Mucosa of gallbladder (tissue), 1 donor: ENCODE measurements at places on chromosomes 5 and 9. TPM values are rescaled to one million over a fixed set of nuclear protein-coding genes. Genes with fewer than 3 reads are reported as not detected.

- no peak for DNase-seq
Measured at GRCh38 chr5:169116961-169117461, 183.9 kb downstream of the SLIT3 start.

- no peak for DNase-seq
Measured at GRCh38 chr5:125408448-125409233, 662.2 kb upstream of the ZNF608 start.

- no peak for DNase-seq
Measured at GRCh38 chr5:27038476-27038875, at the start of gene CDH9. Gene CDH9 (minus strand): TSS chr5:27038586. CDS start chr5:26988333, 50,253 bp downstream.

ORM2 gene
- total RNA-seq: 2.8 TPM

CDH12 gene
- 0.09 TPM for total RNA-seq

PANK3 gene
- total RNA-seq: 56.7 TPM
